ENCODE measurements at places on chromosomes 11 and 22.

GRCh38 chr22:26450453-26451185, 21.6 kb downstream of the ASPHD2 start:
- DNase-seq = no peak

DNA sequence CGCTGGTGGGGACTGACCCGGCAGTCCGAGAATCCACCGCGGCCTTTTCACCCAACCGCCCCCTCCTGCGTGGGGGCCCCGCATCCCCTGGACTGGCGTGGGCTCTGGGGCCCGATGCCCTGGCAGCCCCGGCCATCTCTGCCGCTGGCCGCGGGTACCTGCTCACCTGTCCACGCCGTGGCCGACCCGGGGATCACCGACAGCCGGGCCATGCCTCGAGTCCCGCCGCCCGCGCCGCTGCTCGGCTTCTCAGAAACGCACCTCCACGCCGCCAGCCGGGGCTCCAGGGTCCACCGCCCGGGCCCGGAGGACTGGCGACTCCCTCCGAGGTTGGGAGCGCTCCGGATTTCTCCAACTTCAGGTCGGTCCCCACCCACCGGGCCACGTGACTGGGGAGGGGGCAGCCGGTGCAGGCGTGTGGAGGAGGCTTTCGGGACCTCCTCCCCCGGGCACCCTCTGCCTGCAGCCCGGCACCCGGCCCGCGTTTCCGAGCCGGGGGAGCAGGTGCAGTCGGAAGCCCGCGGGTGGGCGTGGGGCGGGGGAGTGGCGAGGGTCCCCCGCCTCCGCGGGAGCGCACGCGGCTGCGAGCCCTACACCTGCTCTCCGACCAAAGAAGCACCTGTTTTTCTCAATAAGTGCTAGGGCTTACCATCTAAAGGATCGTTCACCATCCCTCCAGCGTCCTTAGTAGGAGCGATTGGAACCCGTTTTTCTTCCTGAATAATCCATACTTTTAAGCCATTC, 554 bp upstream of the NRIP3 start:
- DNase-seq = no peak

DNA sequence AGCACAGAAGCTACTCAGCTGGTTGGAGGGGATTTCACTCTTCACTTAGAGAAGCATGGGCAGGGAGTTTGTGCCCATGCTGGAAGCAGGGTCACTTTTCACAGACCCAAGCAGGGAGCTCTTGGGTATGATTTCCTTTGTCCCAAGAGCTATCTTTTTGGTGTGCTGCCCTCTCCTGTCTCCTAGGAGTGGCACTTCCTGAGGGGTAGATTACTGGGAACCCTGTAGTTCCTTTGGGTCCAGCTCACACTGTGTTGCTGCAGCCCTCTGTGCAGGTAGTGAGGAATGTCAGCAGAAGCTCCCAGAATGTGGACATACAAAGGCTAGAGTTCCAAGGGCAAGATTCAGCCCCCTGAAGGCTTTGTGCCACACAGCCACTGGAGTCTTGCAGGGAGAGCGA, 537.1 kb upstream of the ANO3 start:
- DNase-seq = no peak

DNA sequence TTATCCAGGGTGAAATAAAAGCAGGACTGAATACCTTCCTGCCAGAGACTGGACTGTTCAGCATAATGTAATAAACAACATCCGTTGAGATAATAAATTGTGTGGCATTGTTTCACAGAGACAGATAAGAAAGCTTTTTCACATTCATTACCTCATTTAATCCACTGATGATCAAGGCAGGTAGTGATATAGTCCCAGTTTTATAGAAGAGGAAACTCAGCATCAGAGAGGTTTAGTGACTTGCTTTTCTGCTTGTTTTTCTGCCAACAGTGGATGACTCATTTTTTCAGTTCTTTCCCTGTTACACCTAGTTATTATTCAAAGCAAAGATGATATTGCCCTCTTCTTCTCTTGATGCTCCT, 4.0 kb downstream of the MYO18B start:
- DNase-seq = no peak

DNA sequence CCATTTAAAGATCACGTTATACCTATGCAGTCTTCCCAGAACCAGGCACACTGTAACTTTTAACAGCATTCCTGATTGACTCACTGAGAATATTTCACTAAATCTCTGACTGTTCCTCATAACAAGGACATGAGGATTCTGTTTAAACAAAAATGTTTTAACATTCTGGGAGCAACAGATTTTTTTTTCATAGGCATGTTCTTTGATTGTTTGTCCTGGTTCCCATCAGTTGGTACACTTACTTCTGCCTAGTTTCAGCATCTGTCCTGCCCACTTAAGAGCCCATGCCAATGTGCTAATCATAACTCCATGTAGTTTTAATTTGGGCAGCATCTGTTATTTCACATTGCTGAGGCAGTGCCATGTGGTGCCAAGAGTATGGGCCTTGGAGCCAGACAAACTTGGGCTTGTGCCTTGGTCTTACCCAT, 138.5 kb upstream of the CTSC start:
- DNase-seq = no peak

- no peak for DNase-seq
Measured at GRCh38 chr22:46646531-46647215, 26.5 kb downstream of the GRAMD4 start.

DNA sequence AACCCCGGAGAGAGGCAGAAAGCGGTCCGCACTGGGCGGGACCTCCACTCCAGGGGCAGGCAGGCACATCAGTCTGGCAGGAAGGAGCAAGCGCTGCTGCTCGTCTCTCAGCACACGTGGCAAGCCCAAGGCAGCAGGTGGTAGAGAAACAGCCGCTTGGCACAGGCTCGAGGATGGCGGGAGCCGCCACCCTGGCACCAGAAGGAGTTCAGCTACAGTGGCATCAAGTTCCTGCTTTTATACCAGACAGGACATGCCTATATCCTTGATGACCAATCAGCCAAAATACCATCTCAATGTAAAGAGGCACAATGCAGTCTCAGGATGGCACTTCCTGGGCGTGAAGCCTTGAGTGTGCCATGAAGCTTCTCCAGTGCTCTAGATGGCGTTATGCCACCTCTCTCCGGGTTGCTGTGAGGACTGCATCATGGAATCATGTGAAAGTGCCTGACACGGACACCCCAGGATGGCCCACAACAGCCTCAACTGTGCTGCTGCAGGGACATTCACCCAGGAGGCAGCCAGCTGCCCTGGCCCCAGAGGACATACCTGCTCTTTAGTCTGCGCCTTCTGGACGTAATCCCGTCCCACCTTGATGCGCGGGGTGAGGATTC, 64.8 kb downstream of the APOL1 start:
- no peak for DNase-seq

DNA sequence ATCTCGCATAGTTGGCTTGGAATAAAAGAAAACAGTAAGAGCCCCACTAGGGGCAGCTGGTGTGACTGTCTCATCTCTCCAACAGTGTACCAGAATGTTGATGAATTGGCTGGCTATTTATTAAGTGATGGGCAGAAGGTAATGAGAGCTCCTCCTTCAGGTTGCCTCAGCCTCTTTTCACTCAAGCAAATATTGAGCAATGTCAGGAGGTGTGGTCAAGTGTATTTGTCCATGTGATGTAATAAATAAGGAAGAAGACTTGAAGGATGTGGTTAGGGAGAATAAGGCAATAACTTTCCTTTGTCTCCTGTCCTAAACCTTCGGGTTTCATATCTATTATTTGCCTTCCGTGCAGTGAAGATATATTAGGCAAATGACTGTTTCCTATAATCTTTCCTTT, at the start of gene TCN1:
TSS of gene TCN1 (minus strand) at position 91 of the 400 bp plus-strand sequence. CDS start at position 74, 17 bp downstream.
- no peak for DNase-seq

DNA sequence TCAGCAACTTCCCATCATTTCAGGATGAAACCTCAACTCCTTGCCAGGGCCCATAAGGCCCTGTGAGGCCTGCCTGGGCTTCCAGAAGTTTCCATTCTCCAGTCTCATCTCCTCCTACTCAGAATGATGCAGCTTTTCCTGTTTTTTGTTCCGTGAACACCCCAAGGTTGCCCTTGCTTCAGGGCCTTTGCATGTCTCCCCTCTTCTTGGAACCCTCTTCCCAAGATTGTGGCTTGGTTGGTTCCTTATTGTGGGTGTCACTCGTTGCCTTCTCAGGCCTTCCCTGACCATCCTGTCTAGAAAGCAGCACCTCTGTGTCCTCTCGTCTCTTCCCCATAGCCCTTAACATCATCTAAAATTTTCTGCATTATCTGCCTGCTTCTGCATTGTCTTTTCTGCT, 23.2 kb upstream of the YWHAH start:
- DNase-seq = no peak

- no peak for DNase-seq
Measured at GRCh38 chr11:113603277-113604059, 102.6 kb downstream of the TMPRSS5 start.

DNA sequence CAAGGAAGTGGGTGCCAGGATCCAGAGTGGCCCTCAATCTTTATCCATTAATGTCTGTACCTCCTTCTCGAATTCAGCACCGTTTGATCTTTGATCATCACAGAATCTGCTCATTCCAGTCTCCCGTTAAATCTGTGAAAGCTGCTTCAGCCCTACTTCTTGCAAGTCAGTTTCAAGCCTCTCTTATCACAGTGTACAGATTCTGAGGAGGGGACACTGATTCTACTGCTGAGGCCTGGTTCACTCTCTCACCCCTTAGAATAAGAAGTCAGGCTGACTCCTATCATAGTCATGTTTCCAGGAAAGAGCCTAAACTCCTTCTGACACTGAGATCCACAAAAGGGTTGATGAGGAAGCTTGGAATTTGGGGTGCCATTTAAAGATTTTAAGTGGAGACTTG, 39.0 kb downstream of the MAML2 start:
- DNase-seq = no peak

DNA sequence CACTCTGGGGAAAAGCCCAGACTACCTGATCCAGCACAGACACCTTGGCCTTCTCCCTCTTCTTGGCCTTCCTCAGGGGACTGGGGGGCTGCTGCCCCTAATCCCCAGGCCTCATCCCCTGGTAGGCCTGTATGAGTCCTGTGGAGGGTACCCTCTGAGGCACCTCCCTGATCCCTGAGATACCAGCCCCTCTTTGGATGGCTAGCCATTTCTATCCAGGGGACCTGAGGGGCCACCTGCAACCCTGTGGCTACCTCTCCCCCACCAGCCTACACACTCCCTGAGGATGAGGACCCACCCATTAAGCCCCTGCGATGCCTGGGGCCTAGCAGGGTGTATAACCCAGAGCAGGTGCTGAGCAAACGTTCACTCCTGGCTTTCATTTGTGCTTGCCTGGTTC, 54.6 kb downstream of the HIRA start:
- no peak for DNase-seq

DNA sequence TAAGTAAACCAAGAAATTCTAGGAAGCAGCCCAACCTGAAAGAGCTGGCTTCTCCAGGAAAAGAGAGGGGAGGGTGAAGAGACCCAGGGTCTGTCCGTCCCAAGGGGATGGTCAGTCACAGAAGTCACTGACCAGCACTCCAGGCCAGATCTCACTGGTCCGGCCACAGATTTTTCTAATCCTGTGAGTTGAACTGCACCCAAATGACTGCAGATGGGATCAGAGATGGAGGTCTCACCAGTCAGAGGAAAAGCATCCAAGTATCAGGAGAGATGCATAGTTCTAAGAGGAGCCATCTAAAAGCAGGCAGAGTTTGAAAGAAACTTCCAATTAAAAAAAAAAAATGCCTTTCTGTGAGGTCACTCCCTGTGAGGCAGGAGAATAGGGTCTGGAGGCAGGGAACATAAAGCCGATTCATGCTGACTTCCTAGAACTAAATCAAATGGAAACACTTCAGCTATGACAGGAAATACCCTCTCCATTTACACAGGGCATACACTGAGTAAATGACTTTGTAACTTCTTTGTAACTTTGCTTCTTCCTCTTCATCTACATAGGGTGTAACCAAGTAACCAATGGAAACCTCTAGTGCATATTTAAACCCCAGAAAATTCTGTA, 144.5 kb downstream of the CCDC34 start:
- DNase-seq = no peak

- DNase-seq = no peak
Measured at GRCh38 chr22:49941507-49942316, 18.9 kb upstream of the PIM3 start.

GRCh38 chr11:1930462-1930830, 10.9 kb downstream of the TNNT3 start:
- no peak for DNase-seq

- DNase-seq = no peak
Measured at GRCh38 chr11:113546757-113547507, 71.7 kb upstream of the DRD2 start.

DNA sequence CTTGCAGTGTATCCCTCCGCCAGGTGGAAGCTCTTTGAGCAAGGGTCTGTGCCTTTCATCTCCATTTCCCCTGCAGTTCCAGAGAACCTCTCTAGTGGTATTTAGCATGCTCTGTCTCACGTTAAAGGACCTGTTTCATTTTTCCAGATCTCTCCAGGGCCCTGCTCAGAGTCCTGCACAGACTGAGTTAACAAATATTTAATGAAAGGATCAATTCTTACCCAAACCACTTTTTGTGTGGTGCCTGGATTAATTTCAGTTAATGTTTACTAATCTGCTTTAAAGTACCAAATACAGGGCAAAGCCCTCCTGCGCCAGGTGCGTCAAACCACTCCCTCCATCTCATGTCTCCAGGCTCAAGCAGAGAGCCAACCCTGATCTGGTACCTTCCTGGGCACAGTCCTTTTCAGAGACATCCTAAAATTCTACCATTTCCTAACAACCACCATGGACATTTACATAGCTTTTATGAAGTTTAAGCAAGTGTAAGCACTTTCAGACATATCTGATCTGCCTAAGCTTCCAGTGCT, 18.7 kb upstream of the ACER3 start:
- DNase-seq = no peak

Data from T follicular helper cell (primary cell).